ENCODE measurements at places on chromosomes 2 and 18.

- no peak for DNase-seq
Measured at GRCh38 chr2:193272011-193272410, 1077.3 kb upstream of the TMEFF2 start.

GRCh38 chr2:241563031-241563507, 4.5 kb downstream of the BOK start:
- DNase-seq = no peak

GRCh38 chr2:12304564-12305171, 412.1 kb upstream of the TRIB2 start:
- no peak for DNase-seq

- no peak for DNase-seq
Measured at GRCh38 chr18:8235894-8236293, 373.3 kb upstream of the RAB12 start.

GRCh38 chr2:138106606-138107005, 142.3 kb downstream of the HNMT start:
- no peak for DNase-seq

- no peak for DNase-seq
Measured at GRCh38 chr2:191382801-191383200, 137.6 kb downstream of the MYO1B start.

GRCh38 chr18:31679133-31679742, 5.1 kb downstream of the B4GALT6 start:
- no peak for DNase-seq

GRCh38 chr2:33457556-33458247, 18.7 kb upstream of the RASGRP3 start:
- DNase-seq = no peak

DNA sequence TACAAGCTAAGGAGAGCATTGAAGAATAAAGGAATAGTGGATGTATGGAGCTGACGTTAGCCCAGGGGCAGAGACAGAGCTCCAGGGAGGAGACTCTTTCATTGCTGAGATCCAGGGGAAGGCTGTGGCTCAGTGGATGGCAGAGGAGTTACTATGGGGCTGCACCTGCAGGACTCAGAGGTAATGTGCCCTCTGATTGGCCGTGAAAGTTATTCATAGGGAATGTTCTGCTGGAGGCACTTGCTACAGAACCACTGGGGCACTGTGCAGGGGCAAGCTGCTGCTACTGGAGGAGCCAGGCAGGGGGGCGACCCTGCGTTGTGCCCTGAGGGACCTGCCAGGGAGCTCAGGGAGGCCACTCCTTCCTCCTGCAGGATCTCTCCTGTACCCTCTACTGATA, 199.2 kb downstream of the PTPRM start:
- no peak for DNase-seq

DNA sequence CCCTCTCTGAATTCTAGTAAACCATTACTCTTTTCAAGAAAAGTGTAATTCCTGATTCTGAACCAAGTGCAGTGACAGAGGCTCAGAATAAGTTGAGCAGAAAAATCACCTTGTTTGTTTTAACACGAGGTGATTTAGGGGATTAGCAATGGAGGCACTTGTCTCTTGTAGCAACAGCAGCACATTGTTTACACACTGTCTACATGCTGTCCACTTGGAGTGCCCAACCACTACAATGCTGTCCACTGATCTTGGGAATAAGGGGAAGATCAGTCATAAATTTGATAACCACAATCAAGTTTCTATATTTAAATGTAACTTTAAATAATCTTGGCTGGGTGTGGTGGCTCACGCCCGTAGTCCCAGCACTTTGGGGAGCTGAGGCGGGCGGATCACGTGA, 13.9 kb upstream of the RMND5A start:
- DNase-seq = no peak

DNA sequence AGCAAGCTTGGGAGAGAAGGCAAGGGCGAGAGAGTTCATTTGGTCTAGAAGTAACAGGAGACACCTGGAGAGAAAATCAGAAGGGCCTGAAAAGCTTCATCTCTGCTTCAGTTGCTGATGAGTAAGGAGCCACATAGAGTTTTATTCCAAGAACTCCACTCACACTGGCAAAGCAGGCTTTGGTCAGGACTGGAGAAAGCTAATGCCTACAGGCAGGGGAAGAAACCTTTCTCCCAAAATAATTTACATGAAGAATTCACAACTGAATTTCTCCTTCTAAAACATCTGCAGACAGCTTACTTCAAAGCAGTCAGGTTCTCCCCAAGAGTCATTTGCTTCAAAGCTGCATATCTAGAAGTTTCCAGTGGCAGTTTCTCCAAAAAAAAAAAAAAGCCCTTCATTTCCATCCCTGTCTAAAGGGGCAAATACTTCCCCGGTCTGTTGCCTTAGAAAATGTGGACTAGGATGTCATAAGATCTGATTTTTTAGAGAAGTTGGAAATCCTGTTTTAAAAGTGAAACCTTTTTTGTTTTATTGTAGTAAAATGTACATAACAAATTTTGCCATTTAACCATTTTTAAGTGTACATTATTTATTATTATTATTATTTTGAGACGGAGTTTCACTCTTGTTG, 46.3 kb downstream of the TMEM247 start:
- no peak for DNase-seq

GRCh38 chr2:5701266-5701665, 9.1 kb downstream of the SOX11 start:
- DNase-seq = no peak

GRCh38 chr2:118221536-118222272, 133.4 kb downstream of the INSIG2 start:
- DNase-seq = no peak

DNA sequence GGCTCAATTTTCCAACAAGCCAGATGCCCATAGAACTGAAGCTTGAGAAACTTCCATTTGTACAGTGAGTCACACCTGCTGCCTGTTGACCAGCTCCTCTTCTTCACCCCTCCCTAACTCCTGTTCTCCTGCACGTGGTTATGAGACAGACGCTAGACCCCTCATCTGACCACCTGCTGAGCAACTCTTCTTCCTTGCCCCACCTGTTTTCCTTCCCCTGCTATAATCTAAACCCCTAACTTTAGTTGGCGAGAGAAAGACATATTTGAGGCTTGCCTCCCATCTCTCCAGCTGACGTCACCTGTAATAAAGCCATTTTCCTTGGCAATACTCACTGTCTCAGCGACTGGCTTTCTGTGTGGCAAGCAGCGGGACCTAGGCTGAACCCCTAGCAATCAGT, 22.3 kb upstream of the ITM2C start:
- no peak for DNase-seq

DNA sequence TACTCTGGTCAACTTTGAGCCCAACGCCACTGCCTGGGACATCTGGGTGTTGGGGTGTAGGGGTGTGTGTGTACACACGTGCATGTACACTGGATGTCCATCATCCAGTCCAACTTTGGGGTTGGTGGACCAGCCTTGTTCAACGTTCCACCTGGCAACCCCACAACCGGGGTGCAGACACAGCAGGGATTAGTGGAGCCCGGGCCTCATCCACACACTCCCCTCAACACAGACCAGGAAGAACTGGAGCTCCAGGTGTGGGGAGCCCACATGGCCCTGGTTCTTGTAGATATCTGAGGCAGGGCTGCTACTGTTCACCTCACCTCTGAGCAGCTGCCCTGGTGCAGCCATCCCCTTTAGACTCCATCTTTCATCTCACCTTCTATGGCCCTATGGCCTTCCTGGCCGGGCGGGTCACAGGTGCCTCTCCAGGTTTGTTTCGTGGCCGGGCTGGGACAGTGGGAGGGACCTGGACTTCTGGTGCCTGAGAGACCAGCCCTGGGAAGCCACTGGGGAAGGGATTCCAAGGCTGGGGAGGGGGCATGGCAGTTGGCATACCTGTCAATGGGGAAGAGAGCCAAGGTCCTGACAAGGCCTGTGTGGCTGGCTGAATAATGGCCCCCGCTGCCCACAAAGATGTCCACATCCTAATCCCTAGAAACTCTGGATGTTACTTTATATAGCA, 7.5 kb downstream of the NEU2 start:
- DNase-seq = no peak

DNA sequence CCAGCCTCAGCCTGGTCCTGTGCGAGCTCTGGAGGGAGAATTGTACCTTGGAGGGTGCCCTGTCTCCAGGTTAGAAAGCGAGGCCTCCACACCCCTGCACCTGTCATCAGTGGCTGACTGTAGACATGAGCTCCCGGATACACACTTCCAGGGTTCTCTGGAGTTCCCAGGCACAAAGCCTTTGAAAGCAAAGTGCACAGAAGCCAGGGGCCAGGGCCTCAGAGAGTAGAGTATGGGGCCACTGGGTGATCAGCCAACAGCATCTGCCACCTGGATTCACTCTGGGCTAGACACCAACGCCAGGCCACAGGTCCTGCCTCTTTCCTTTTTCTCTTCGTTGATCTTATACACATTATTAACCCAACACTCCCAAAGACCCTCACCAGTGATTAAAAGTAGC, 239.4 kb upstream of the HDAC4 start:
- DNase-seq = no peak

DNA sequence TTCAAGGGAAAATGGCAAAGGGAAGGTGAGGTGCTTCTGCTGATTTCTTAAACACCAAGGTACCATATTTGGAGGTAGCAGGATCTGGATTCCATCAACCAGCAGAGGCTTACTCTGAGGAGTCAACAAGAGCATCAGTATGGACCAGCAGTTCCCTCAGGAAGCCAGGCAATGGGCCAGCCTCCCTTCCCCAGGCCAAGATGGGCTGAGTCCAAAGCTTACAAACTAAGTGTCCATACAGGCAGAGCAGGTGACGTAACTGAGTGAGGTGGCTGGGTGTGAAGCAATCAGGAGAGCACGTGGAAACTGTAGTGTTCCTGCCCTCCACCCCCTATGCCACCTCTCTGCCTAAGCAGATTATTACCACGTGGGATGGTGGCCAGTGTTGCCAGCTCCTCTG, 134.2 kb upstream of the HNRNPA3 start:
- no peak for DNase-seq

DNA sequence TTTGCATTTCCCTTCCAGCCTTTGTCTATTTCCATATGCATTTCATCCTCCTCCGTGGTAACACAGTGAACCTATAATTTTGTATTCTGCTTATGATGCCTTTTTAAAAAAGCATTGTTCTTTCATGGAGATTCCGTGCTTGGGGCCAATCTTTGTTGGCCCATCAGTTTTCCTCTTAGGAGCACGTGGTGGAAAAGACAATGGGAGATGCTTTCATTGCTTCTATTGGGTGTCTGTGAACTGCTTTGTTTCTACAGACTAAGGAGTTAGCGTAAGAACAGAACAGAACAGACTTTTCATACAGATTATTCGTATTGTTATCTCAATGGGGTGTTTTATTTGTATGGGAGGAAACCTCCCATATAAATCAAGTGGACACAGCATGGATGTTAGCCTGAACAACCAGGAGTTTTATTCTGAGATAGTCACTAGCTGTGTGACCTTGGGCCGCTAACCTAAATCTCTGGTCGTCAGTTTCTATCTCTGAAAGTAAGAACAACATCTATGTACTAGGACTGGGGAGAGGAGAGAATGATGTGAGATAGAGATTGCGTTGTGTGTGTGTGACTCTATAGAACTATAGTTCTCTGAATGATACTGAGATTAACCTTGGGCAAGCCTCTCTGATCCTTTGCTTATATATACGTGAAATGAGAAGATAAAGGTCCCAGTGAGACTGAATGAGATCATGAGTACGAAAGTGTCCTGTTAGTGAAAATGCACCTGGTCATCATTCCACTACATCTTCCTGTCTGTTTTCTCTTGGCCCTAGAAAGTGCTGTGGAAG, 22.9 kb upstream of the YWHAQ start:
- no peak for DNase-seq

DNA sequence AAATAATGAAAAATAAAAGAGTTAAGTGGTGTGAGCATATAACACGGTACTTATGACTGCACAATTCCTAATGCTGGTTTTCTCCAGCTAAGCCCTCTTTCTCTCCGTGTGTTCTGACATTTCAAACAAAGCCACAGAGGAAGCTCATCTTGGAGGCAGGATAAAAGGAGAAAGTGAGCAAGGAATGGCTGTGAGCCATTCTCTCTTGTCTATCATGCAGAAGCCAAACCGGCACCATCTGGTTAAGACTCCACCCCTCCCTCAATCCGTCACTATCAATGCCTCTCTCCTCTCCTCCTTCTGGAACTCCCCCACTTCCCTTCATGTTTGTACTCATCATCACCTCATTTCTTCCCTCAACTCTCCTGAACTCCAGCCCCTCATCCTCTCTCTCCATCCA, 210.4 kb downstream of the TMEM163 start:
- no peak for DNase-seq

- no peak for DNase-seq
Measured at GRCh38 chr2:38515155-38516074, 87.3 kb downstream of the HNRNPLL start.

- no peak for DNase-seq
Measured at GRCh38 chr18:53745224-53745967, 479.1 kb downstream of the MBD2 start.

- DNase-seq = no peak
Measured at GRCh38 chr18:68555879-68556301, 159.0 kb downstream of the TMX3 start.

DNA sequence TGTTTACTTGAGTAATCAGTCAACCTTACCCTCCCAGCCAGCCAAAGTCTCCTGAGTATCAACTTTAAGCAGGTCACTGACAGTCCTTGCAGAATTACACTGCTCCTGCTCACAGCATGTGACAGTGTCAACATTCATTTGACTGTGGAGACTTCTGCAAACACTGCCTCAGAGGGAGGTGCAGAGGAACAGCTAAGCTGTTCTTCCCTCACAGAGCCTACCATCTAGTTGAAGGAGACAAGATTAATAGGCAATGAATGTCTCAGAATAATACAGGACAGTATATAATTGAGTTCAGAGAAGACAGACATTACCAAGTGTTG, 11.9 kb downstream of the SLC14A2 start:
- DNase-seq = no peak

DNA sequence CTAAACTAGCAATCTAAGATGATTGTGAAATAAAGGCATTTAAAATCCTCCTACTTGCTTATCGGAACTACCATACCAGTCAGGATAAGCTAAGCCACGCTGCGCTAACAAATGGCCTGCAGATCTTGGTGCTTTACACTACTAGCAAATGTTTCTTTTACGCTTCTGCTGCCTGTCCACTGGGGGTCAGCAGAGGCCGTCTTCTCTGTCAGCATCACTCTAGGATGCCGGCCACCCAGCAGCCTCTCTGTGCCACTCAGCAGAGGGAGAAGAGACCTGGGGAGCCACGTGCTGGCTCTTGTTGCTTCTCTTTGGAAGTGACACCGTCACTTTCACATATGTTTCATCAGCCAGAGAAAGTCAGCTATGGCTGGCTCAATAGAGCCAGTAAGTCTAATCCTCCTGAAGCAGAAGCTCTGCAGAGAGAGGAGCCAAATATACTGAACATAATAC, 36.6 kb downstream of the COPS8 start:
- DNase-seq = no peak

GRCh38 chr18:54775686-54776085, 52.6 kb upstream of the RAB27B start:
- no peak for DNase-seq

DNA sequence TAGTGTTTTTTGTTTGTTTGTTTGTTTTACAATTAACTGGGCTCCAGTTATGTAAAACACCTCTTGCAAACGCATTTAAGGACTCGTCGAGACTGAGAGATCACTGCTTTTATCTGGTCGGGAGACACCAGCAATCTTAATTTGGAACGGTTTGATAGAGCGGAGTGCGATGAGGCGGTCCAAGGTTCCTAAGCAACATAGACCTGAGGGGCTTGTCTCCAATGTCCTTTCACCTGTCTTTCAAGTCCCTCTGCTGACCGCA, 729 bp upstream of the SELENOI start:
- DNase-seq = no peak

Data from stimulated activated CD8-positive, alpha-beta memory T cell treated with anti-CD3 and anti-CD28 coated beads, Interleukin-7, amount 100 ng/mL, for 4 hours (primary cell).